Right lobe of liver (tissue), 6 donors: ENCODE measurements at places on chromosomes 1 and 21. TPM values are rescaled to one million over a fixed set of nuclear protein-coding genes. Genes with fewer than 3 reads are reported as not detected.

Gene LDLRAD2
- not detected for total RNA-seq

GRCh38 chr21:27202301-27202700 is 235.4 kb upstream of the ADAMTS5 start:
- DNase-seq = no peak

Gene CFHR1
- 490 TPM for total RNA-seq

- no peak for DNase-seq
Measured at GRCh38 chr1:56397409-56397808, 182.0 kb downstream of the PLPP3 start.

DNA sequence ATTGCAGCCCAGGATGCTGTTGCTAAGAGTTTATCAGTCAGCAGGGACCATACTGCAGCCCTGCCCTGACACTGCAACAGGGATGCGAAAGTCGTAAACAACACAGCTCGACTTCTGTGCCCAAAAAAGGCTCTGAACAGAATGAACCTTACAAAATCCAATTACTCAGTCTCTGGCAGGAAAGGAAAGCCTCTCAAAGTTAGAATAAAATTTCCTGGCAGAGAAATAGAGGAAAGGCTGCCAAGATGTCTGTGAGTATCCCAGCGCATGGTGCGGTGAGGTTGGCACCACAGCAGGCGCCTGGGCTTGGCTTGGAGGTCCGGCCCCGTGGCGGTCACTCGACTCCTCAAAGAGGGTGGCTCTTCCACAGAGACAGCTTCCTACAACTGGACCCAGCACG is 185.8 kb downstream of the PCP4 start:
- no peak for DNase-seq

Gene CFAP107
- not detected for total RNA-seq

DNA sequence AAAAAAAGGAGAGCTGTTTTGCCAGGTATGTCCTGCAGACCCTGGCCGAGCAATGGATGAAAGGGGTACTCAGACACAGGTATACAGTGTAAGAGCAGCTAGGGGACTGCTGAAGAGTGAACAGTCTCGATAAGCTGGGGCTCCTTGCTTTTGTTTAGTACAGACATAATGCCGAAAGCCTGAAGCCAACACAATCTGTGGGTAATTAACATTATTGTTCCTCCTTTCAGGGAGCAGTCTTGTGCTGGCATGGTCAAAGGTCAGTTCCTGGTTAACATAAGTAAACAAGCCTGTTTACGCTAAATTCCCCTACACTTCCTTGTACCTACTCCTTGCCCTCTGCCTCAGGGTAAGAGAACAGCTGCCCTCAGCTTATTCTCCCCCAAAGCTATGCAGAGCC is 272.3 kb upstream of the ST6GALNAC5 start:
- no peak for DNase-seq

Gene RAB4A
- 31.5 TPM for total RNA-seq

Gene SLC22A15
- 6.8 TPM for total RNA-seq

Gene KRTAP11-1
- total RNA-seq = not detected

Gene CYP4X1
- 2.0 TPM for total RNA-seq

Gene KIAA0040
- total RNA-seq = 4.8 TPM

Gene ESRRG
- 0.11 TPM for total RNA-seq

DNA sequence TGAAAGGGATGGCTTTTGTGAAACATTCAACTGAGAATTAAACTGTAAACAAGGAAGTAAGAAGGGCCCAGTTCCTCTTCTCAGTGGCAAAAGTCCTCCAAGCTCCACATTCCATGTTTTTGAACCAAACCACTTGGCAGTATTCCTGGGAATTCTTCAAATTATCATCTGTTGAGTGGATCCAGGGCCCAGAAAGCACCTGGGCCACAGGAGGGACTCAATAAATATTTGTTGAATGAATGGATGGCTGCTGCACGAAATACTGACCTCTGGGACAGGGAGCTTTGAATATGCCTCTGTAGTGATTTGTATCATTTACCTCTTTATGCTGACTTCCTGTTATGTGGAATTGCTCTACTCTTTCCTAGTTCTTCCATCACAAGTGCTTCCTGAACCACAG is 4.7 kb downstream of the SLC35F3 start:
- no peak for DNase-seq

DNA sequence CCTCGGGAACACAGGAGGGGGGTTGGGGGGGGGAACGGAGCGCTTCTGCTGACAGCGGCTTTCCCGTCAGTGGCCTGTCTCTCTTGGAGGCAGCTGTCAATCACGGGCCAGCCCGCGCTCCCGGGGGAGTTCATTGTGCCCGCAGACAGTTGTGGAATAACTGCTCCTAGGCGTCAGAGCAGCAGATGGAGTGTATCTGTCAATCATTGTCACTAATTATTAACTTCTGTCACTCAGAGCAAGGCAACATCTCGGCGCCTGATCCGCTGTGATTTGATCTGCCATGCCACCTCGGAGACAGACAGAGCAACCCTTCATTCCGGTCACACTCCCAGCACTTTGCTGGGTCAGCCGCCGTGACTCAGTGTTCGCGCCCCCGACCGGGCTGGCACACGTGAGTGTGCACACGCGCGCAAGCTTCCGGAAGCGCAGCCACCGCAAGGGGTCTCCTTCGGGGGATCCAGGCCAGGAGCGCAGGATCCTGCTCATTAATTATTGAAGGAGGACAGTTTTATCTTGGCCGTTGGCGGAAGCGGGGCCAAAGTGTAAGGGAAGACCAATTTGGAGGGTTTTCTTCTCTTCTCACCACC is 75.8 kb downstream of the RRAGC start:
- DNase-seq = no peak
